Stimulated activated CD8-positive, alpha-beta memory T cell treated with anti-CD3 and anti-CD28 coated beads, Interleukin-7, amount 100 ng/mL, for 48 hours (primary cell): ENCODE measurements at places on chromosomes 16 and 17.

DNA sequence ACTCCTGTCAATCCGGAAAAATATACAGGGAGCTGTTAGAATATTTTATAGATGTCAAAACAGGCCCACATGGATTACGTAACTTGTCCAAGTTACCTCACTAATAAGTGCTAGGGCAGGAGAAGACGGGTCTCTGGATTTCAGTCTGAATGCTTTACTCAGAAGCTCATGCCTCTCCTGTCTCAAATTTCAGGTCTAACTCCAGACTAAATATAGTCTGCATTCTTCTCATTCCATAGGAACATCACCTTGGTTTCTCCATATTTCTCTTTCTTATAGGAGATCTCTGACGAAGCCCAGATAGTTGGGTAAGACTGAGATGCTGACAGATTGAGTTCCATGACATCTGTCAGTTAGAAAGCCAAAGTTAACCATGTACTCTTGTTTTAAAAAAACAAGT, 174.2 kb downstream of the STX8 start:
- DNase-seq: no peak

DNA sequence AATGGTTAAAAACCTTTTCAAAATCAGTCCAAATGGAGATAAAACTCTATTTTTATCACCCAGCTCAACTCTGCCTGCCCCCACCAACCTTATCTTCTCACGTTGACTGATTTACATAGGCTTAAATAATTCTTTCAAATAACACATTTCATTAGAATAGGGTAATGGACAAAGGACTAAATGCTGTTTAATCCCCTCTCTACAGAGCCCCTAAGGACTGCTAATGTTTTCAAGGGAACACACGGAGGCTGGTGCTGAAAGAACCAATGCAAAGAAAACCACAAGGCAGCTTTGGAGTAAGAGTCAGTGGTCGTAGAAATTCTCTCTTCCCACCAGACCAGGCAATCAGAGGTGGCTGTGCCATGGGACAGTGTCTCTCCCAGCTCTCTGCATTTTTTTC, 445.7 kb upstream of the MAF start:
- no peak for DNase-seq

DNA sequence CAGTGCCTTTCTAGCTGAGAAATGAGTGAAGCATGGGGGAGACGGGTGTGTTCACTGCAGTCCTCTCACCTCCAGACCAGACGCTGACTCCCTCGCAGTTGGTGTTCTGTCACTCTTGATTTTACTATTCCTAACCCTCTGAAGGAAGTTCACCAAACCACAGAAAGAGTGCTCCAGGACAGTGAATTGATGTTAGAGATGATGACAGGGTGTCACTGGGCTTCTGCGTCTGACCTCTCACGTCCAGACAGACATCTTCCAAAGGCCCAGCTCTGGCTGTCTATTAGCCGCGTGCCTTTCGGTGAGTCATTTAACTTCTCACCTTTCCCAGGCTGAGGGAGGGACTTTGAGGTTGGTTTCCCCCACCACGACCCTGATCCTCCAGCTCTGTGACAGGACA, 8.2 kb downstream of the CRAMP1 start:
- DNase-seq: no peak

DNA sequence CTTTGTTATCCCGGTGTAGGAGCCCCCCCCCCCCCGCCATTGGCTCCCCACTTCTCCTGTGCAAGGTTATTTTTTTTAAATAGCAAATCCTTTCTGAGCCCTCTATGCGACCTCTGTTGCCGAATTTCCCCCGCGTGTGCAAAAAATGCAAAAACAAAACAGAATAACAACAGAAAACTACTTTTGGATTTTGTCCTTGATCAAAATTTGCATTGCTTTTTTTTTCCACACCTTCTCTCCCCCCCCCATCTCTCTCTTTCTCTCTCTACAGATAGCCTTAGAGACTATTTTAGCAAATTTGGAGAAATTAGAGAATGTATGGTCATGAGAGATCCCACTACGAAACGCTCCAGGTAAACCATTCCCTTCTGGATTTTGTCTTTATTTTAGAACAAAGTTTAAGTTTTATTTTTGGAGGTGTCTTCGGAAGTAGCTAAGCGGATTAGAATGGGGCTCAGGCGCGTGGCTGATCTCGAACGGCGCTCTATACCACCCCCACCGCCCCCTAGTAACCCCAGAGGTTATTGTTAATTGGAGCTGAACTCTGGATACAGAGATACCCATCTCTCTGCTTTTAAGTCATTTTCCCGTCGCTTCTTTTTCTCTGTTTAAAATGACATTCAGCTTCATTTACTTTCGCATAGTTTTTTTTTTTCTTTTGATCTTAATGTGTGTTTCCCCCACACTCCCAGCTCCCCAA, 1.0 kb downstream of the MSI2 start:
- no peak for DNase-seq

GRCh38 chr16:21953541-21953902, 361 bp downstream of the UQCRC2 start:
- DNase-seq: no peak

DNA sequence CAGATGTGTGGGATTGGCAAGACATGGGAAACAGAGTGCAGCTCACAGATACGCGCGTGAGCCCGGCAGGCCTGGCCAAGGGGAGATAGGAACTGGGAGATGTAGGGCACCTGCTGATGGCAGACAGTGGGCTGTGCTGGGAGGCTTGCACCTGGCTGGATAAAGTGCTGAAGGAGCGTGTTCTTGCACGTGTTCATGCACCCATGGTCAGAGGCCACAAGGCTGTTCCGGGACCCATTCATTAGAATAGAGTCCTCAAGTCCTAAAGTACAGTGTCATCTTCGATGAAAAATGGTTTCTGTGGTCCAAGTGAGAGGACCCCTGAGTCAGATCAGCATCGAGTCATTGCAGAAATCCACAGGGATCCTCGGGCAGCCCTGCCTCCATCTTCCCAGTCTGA, 236.4 kb downstream of the CCDC182 start:
- no peak for DNase-seq

- DNase-seq: no peak
These were observed 27.4 kb upstream of the CACNA1H start for GRCh38 chr16:1125471-1125870.

- DNase-seq: no peak
These were observed 34.0 kb downstream of the CIBAR2 start for GRCh38 chr16:85078226-85078625.

DNA sequence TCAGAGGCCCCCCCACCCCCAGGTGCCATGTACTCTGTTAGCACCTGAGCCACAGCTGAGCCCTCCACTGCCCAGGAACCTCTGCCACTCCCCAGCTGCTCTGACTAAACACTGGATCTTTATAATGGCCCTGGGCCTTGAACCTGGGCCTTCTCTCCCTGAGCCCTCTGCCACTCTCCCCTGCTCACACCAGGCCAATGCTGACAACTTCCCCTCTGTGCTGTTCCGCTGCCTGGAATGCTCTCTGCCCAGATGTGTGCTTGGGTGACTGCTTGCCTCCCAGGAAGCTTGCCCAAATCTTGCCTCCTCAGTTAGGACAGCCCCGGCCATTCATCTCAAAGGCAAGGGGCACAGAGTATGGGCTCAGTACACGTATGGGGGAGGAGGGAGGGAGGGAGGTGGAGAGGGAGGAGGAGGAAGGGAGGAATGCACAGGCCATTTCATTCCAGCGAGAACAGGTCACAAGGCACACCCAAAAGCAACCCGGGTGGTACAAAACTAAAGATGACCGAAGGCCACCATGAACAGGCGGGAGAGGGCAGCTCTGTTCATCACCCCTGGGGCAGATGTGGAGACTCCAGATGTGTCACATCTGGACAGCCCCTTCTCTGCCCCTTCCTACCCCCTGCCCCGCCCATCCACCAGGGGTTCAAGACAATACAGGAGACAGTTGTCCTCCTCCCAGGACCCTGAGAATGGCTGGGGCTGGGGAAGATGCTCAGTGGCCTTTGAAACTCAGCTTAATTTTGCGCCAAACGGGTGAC, 15.3 kb upstream of the TNFRSF13B start:
- DNase-seq: no peak

DNA sequence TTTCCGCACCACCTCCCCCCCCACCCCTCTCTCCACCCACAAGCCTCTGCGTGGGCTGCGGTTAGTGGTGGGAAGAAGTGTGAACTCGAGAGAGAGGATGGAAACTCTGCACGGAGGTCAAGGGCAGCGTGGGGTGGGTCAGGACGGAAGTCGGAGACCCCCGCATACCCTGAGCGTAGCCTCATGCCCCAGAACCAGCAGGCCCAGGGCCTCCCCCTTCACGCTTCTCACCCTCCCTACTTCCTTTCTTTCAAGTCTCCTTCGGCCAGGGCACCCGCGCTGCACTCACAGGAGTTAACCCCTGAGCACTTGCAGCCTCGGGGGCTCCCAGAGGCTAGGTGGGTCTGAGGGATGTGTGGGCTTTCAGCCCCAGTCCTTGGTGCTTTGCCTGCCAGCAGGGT, 9.2 kb downstream of the TBKBP1 start:
- DNase-seq: no peak

DNA sequence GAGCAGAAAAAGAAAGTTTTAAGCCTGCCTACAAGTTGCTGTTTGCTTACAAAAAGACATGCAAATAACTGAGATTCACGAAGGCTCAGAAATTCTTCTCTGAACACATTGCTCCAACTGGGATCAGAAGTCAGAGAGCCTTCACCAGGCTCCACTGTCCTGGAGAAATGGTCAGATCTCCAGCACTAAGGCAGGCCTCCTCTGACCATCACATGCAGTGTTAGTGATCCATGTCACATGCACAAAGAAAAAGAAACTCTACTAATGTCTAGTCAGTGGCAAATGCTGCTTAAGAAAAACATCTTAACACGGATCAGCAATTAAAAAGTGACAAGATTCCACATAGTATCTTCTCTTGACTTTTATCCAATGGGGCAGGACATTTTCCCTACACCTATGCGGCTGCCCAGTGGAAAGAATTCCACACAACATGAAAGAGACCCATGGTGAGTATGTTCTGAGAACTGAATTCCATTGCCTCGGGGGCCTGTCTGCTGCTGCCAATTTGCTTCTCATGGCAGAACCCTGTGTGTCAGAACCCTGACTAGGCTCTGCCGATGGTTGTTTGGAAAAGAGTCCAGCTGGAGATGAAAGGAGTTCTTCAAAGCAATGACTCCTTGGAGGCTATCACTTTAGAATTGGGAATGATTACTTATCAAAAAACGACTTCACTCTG, 96.6 kb downstream of the HIC1 start:
- no peak for DNase-seq

- DNase-seq: no peak
These were observed 66.8 kb downstream of the RTN4RL1 start for GRCh38 chr17:1958134-1958881.

DNA sequence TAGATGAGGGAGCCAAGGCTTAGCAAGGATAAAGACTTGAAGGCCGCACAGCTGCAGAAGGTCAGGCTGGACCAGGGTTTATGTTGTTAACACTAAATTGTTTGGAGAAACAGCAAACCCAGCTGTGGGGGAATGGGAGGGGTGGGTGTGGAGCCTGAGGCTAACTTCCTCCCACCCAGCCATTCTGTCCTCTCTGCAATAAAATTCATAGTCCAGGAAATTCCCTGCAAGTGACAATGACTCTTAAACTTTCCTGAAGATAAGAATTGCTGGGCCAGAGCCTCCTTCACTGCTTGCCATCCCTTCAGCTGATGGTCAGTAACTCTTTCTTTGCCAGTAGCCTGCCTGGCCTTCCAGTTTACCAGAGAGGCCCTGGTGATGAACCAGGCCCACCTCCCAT, 19.4 kb upstream of the ATP5MC1 start:
- no peak for DNase-seq

DNA sequence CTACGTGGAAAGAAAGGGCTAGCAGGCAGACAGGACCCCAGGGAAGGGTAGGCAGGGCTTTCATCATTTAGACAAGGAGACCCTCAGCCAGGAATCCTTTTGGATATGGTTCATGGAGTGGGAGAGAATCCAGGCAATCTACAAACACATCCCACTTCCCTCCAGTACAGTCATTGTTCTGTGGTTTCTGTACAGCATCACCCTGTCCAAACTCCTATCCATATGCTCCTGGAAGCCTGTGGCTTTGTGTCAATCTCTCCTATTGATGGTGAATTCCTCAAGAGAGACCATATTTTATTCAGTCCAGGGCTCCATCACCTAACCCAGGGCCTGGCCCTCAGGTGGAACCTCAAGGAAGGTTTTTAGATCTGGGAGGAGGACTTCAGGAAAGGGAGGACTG, 99.2 kb downstream of the SPACA3 start:
- no peak for DNase-seq

- no peak for DNase-seq
These were observed 246.5 kb downstream of the C16orf95 start for GRCh38 chr16:87070657-87071056.

GRCh38 chr17:64008346-64008745, 10.2 kb downstream of the PRR29 start:
- no peak for DNase-seq
